ENCODE measurements at places on chromosomes 1 and 21. TPM values are rescaled to one million over a fixed set of nuclear protein-coding genes. Genes with fewer than 3 reads are reported as not detected.

The CELA3A gene
- total RNA-seq, result not detected

The KLHDC7A gene
- 0.98 TPM for total RNA-seq

The TOE1 gene
- total RNA-seq, result 21.2 TPM

The ENO1 gene
- 717 TPM for total RNA-seq

The SAMD11 gene
- 0.16 TPM for total RNA-seq

The ZNF670 gene
- total RNA-seq, result 8.0 TPM

The SLAMF1 gene
- total RNA-seq, result 1.8 TPM
